DMS79 treated with DMSO at 0.1 percent for 48 hours (cell line): ENCODE measurements at places on chromosomes 4 and X.
A peak's percentile ranks its signal among the peaks of the same experiment; 100 is the strongest.

GRCh38 chr4:8351931-8352367, 82.4 kb downstream of the HTRA3 start:
- peak; percentile 36 for DNase-seq

- DNase-seq: no peak
Observed at GRCh38 chr4:88927420-88927819, 129.6 kb downstream of the FAM13A start.

GRCh38 chr4:158578476-158578875, 56.8 kb downstream of the RXFP1 start:
- DNase-seq: no peak

GRCh38 chr4:181970366-181970765, 272.8 kb upstream of the TENM3 start:
- no peak for DNase-seq

GRCh38 chr4:8939840-8940742, 68.5 kb upstream of the HMX1 start:
- DNase-seq: no peak

GRCh38 chr4:176642472-176642871, 150.2 kb downstream of the VEGFC start:
- DNase-seq: no peak

GRCh38 chr4:105843941-105844340, 51.3 kb upstream of the NPNT start:
- no peak for DNase-seq

DNA sequence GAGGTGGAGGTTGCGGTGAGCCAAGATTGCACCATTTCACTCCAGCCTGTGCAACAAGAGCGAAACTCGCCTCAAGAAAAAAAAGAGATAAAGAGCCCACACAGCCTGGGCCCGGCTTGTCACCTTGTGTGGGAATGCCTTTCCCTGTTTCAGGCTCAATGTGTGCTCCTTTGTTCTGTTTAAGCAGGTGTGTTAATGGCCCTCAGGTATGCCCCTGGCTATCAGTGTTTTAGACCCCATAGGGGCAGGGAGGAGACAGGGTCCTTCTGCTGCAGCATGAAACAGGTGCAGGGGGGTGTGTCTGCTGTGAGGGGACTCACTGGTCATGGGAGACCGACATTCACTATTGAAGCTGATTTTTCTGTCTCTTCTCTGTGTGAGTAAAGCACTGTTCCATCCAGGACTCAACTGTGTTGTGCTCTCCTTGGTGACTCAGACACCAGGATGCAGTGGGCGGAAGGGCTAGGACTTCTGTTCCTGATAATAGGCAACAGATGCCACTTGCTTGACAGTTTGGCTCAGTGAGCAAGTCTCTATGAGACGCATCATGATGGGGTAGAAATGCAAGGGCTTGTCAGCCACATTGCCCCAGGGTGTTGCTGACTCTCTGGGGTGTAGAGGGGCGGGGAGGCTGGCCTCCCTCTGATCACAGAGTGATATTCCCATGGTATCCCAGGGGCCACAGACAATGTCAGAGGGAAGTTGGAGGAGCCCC, 15.6 kb upstream of the LAP3 start:
- DNase-seq: no peak

DNA sequence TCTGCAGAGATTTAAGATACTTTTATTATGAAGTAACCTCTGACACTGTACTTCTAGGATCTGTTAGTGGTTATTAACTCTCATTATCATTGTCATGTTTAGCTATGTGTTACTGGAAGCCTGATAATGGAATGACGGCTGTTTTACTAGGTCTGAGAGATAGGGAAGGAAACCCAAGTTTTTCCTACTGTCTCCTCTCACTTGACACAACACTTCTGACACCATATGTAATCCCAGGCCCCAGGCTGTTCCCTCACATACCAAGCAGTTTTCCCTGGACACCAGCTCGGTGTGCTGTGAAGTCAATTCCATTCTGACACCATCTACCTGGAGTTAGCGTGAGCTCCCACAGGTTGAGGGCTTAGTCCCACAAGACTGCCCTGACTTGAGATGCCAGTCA, 85.6 kb downstream of the ZNF674 start:
- DNase-seq: no peak

DNA sequence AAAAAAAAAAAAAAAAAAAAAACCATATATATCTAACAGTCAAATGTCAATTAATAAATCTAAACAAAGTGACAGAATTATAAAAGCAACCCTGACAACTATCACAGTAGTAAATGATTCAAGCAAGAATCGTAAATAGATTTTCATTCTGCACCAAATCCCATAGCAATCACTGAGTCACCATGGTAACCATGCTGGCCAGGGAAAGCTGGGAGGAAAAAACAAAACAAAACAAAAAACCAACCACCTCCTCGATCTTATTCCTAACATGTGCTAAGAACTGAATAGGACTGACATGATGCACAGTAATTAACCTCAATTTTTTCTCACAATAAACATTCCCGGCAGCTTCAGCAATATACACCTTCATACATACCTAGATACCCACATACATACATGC, 30.6 kb upstream of the RAB40A start:
- no peak for DNase-seq

- no peak for DNase-seq
Observed at GRCh38 chrX:13452283-13452682, 117.1 kb upstream of the EGFL6 start.

DNA sequence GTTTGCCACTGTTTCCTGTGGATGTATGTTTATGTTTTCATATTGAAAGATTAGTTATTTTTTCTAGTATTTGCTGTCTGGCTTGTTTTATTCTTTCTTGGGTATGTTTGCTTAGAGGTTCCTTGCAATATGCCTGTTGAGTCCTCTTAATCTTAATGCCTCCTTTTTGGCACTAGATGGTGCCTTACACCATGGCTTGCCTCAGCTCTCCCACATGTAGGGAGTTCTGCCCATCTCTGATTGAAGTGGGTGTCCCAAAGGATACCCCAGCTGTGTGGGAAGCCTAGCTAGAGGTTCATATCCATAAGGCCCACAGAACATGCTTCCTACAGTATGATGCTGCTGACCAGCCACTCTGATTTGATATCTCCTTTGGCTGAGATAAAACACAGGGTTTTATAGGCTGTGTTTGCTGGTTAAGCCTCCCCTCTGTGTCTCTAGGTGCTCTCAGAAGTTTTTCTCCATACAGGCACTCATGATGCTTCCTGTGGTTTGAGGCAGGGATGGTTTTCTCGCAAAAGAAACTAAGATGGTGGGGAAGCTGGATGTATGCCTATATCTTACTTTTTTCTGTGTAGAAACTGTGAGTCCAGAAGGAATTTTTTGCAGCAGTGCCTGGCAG, 162.4 kb downstream of the ASB9 start:
- DNase-seq: no peak
